ENCODE measurements at places on chromosomes 2 and 18. TPM values are rescaled to one million over a fixed set of nuclear protein-coding genes. Genes with fewer than 3 reads are reported as not detected.

DNA sequence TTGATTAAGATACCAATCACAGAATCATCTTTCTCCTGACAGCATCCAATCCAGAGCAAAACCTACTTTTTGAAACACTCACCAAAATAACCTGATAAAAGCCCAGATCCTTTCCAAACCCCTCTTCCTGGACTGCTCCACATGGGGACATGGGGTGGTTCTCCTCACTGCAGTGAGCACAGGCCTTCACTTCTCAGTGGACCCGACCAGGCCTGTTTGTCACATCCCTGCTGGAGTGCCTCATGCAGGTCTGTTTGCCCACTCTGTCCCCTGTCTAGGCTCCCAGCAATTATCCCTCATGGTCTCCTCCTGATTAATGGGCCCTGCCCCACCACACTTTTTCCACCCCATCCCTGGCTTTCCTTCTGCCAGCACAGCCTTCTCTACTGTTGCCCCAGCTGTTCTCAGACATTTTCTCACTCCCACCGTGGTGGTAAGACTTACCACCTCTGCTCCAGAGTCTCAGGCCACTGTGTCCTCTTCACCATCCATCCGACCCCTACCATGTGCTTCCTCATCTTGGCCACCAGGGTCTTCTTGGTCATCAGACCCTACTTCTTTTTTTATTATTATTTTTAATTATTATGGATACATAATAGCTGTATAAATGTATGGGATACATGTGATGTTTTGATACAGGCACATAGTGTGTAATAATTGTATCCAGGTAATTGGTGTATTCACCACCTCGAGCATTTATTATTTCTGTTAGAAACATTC is 21.1 kb downstream of the MRPL30 start:
- no peak for DNase-seq

GRCh38 chr2:19484736-19485135 is 126.3 kb upstream of the OSR1 start:
- DNase-seq, result no peak

- DNase-seq, result no peak
Measured at GRCh38 chr2:75098856-75099255, 100.5 kb downstream of the TACR1 start.

DNA sequence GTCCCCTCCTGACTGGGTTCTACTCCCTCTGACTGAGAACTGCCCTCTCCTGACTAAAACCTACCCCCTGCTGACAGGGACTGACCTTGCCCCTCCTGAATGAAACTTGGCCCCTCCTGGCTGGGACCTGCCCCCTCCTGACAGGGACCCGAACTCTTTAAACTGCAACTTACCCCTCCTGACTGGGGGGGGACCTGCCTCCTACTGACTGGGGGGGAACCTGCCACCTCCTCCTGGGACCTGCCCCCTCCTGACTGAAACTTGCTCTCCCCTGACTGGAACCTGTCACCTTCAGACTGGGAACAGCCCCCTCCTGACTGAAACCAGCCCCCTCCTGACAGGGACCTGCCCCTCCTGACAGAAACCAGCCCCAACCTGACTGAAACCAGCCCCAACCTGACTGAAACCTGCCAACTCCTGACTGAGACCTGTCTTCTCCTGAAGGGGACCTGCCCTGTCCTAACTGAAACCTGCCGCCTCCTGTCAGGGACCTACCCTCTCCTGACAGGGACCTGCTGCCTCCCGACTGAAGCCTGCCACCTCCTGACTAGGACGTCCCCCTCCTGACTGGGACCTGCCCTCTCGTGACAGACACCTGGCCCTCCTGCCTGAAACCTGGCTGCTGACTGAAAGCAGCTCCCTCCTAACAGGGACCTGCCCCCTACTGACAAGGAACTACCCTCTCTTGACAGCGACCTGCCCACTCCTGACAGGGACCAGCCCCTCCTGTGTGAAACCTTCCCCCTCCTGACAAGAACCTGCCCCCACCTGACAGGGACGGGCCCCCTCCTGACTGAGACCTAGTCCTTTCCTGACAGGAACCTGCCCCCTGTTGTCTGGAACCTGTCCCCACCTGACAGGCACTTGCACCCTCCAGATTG is 87.1 kb downstream of the PXDN start:
- no peak for DNase-seq

- no peak for DNase-seq
Measured at GRCh38 chr2:125667630-125668029, 988.3 kb upstream of the GYPC start.

GRCh38 chr2:232994446-232994845 is 18.6 kb downstream of the NGEF start:
- no peak for DNase-seq

- DNase-seq, result no peak
Measured at GRCh38 chr2:205617905-205618304, 64.4 kb upstream of the NRP2 start.

- no peak for DNase-seq
Measured at GRCh38 chr2:211611621-211612020, 927.0 kb downstream of the ERBB4 start.

- DNase-seq, result no peak
Measured at GRCh38 chr18:78650926-78651325, 328.7 kb upstream of the SALL3 start.

GRCh38 chr2:192060161-192060560 is 134.6 kb downstream of the TMEFF2 start:
- no peak for DNase-seq

- no peak for DNase-seq
Measured at GRCh38 chr2:100071335-100072043, 70.9 kb downstream of the AFF3 start.

DNA sequence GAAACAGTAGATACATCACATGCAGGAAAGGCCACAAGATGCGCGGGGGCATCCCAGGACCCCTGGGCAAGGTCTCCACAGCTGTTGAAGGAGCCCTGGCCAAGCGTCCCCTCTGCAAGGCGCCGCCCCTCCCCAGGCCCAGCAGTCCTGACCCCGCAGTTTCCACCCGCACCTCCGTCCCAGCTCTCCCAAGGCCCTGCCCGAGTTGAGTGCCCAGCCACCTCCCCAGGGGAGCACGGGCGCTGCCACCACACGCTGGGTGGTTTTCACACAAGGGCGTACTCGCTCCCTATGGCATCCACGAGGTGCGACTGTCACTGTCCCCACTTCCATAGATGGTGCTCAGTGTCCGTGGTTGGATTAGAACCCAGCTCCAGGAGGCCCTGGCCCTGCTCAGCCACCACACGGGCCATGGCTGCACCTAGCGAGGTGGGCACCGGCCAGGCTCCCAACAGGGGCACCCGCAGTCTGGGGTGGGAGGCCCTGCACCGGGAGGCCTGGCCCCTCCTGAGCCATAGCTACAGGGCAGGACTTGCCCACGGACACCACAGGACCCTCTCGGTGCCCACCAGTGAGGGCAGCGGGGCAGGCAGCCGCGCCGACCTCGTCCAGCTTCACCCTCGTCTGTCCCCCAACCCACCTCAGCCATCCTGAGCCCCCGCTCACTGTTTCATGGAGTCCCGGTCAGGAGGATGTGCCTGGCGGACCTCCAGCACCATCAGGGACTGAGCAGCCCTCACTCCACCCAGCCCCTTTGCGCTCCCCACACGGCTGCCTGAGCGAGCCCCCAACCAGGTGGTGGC is 36.0 kb downstream of the KIF1A start:
- DNase-seq, result no peak

DNA sequence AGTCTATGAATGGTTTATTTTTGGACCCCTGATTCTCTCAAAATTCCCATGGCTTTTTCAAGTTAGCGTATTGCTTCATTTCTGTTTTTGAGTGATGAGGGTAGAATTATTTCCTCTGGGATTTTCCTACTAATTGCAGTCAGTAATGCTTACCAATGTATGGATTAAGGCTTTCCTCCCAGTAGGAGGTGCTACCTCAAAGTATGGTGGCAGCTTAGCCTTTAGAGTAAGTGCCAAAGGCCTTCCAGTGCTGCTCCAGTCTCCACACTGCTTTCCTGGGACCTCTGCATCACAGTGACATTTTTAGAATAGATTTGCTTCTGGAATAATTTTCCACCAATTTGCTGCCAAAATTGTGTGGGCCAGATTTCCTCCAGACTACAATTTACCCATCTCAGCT is 16.2 kb upstream of the SSB start:
- no peak for DNase-seq

- DNase-seq, result no peak
Measured at GRCh38 chr2:226885769-226886435, 50.0 kb downstream of the RHBDD1 start.

DNA sequence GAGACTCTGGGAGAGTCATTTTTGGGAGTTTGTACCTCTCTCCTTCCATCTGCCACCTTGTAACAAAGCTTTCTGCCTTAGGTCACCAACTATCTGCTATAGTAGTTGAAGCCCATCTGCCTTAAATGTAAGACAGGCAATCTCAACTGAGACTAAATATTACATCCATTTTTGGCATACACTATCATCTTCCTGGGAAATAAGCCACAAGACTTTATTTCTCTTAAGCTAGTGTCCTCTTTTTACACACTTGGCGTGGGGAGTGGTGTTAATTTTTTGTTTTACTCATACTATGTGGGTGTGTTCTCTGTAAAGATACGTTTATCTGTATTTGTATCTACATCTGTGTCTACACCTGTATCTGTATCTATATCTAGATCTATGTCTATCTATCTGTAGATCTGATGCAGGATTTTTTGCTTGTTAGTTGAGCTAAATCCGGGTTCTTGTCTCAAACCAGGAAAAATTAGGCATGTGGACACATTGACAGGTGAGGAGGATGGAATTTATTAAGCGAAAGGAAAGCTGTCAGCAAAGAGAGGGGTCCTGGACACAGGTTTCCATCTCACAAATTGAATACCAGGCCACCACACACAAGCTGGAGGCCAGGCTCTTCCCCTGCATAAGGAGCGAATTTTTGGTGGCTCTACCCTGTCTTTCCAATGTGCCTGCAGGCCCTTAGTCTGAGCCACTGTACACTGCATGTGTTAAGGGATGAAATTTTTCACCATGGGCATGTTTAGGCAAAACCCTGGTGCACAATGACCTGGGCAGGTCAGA is 64.8 kb upstream of the RND3 start:
- no peak for DNase-seq

DNA sequence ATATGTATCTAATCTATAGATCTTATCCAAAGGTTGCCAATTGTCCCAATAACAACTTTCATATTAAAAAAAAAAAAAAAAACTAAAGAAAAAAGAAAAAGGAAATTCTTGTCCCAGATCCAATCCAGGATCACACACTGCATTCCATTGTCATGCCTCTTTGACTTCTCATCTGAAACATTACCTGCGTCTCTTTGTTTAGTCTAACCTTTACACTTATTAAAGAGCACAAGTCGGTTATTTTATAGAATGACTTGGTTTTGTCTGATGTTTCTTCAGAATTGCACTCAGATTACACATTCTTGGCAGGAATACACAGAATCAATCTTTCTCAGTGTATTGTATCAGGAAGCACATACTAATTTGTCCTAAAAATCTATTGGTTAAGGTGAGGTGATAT is 392.5 kb upstream of the KLHL29 start:
- no peak for DNase-seq

- no peak for DNase-seq
Measured at GRCh38 chr2:63881205-63881604, 39.5 kb downstream of the UGP2 start.

GRCh38 chr2:96157649-96158553 is 12.7 kb upstream of the DUSP2 start:
- peak; percentile 75 for DNase-seq

- DNase-seq, result no peak
Measured at GRCh38 chr2:238922435-238922834, 74.5 kb downstream of the TWIST2 start.

DNA sequence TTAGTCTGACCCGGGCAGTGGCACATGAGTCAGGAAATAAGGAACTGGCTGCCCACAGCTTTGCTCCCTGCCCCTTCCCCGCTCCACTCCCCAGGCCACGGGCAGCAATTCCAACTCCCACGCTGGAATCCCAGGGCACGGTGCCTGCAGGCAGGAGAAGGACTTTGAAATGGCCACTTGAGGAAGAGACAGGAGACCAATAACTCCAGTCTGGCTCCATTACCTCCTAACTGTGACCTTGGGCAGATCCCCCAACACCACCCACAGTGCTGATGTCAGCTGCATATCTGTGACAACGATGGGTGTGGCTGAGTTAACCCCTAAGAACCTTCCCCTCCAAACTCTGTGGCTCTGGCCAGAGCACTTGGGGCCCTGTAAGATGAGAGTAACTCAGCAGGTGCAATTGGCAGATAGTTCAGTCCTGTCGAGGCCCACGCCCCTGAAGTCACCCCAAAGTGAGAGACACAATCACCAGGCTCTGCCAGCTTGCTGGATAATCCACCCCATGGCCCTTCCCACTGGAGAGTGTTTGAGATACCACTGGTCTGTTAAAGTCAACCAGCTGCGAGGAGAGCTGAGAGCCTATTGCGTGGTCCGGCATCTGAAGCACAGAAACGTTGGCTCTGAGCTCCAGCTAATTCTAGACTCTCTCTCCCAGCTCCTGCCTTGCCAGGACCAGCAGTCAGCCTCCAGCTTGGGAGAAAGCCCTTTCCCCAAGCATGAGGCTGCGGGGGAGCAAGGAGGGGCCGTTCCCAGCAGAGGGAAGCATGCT is 175.2 kb downstream of the TNS1 start:
- DNase-seq, result no peak

DNA sequence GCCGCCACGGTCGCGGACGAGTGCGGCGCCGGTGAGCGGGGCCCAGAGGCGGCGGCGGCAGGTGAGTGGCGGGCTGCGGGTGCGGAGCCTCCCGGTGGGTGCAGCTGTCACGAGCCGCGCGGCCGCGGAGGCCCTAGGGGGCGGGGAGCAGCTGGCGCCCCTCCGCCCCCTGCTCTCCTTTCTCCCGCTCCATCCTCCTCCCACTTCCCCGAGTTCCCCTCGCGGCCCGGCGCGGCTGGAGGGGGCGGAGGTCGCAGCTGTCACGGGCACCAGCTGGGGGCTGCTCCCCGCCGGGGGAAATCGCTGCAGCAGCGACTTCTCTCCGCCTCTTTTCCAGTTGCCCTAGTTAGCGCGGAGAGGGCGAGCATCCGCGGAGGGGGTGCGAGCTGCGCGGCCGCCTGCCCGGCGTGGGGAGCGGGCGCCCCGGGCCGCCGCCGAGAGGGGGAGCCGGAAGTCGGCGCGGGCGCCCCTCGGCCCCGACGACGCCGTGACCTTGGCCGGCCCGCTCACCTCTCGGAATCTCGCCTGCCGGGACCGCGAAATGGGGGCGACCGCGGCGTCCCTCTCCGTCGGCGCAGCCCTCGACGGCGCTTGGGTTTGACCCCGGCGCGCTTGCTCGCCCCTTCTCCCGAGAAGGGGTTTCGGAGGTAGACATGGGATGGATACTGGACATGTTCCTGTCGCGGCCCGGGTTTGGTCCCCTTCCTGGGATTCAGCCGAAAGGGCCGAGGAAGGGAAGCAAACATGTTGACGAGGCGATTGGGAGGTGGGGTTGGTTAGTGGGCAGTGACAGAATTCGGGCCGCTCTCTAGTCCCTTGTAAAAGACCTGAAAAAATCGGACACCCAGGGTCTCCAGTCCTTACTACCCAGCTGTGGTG is 727 bp downstream of the NCOA1 start:
- DNase-seq, result peak; percentile 61

GRCh38 chr2:123853161-123853560 is 171.9 kb upstream of the CNTNAP5 start:
- no peak for DNase-seq

Gene NYAP2
- not detected for polyA plus RNA-seq

Gene COLEC12
- polyA plus RNA-seq, result not detected

Gene CTDSP1
- 22.5 TPM for polyA plus RNA-seq

Gene ANTXR1
- not detected for polyA plus RNA-seq

Gene CHST9
- polyA plus RNA-seq, result not detected

Gene DDX18
- 45.6 TPM for polyA plus RNA-seq

Gene SKOR2
- polyA plus RNA-seq, result not detected

Gene EDAR
- 11.9 TPM for polyA plus RNA-seq

Data from naive thymus-derived CD4-positive, alpha-beta T cell (primary cell).